ENCODE measurements at places on chromosomes 5 and 9.
A peak's percentile ranks its signal among the peaks of the same experiment; 100 is the strongest.

GRCh38 chr9:80177949-80178480 is 606.2 kb downstream of the TLE4 start:
- no peak for DNase-seq

DNA sequence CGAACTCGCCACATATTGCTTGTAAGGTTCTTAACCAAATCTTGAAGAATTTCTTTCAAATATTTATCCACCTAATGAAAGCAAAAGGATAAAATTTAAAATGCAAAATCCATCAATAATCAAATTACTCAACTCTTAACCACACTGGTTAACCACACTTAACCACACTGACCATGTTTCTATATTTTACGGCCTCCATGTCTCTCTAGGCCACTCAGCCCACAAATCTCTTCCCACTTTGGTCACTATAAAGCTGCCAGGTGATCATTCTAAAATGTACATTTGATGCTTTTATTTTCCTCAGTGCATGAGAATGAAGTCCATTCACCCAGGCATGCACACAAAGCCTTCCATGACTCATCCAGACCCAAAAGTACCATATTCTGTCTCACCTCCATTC is 56.4 kb upstream of the OR2K2 start:
- DNase-seq, result no peak

GRCh38 chr5:16538006-16538405 is 72.4 kb upstream of the ZNF622 start:
- DNase-seq, result no peak

DNA sequence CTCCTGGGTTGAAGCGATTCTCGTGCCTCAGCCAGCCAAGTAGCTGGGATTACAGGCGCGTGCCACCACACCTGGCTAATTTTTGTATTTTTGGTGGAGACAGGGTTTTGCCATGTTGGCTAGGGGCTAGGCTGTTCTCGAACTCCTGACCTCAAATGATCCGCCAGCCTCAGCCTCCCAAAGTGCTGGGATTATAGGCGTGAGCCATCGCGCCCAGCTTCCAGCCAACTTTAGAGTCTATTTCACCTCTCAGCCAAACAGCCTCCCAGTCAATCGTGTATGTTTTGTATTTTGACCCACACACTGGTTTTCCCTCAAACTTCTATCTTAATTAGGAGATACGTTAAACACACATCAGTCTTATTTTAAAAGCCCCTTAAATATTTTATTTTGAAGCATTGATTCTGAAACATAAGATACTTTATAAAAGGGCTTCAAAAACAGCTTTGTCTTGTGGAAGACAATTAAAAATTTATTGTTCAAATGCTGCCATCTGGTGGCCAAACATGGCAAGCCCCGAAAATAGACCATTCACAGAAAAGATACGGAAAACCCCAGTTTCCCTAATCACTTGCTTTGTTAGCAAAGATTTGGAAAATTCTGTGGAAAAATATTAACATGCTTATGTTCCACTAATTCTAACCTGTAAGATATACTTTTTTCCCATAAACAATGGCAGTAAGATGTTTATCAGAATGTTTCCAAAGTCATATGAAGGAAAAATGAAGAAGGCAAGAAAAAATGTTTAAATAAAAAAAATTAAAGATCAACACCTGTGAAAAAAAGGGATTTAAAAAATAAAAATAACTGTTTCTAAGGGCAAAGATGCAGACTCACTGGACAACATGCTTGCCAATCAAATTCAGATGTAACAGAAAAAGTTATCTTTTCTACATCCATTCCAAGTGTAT is 33.1 kb downstream of the APTX start:
- peak; percentile 57 for DNase-seq

GRCh38 chr5:152264645-152265254 is 140.3 kb downstream of the NMUR2 start:
- DNase-seq, result no peak

GRCh38 chr5:93583768-93584595 is 960 bp downstream of the NR2F1 start:
- no peak for DNase-seq

- no peak for DNase-seq
Measured at GRCh38 chr5:80346055-80346454, 26.3 kb downstream of the SPZ1 start.

GRCh38 chr5:124755565-124755964 is 9.1 kb upstream of the ZNF608 start:
- DNase-seq, result no peak

DNA sequence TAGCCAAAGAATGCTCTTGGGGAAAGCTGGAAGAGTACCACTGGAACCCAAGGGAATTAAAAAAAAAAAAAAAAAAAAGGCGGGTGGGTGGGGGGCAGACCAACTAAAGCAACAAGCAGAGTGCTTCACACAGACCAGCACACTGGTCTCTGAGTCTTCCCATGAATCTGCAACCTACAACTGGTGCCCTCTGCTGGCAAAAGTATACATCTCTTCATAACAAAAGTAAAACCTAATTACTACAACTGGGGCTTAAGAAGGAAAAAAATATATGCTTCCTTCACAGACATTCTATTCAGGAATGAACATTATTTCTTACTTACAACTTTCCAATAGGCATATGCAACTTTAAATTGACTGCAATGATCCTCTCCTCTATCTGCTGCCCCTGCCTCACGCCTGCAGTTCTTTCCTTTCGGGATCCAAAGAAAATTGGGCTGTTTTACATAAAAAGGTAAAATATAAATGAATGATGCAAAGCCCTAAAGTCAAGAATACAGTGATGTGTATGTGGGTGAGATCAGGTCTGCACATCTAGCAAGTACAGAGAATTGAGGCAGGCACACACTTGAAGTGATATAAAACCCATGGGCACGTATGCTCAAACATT is 7.2 kb upstream of the KLHL3 start:
- peak; percentile 40 for DNase-seq

DNA sequence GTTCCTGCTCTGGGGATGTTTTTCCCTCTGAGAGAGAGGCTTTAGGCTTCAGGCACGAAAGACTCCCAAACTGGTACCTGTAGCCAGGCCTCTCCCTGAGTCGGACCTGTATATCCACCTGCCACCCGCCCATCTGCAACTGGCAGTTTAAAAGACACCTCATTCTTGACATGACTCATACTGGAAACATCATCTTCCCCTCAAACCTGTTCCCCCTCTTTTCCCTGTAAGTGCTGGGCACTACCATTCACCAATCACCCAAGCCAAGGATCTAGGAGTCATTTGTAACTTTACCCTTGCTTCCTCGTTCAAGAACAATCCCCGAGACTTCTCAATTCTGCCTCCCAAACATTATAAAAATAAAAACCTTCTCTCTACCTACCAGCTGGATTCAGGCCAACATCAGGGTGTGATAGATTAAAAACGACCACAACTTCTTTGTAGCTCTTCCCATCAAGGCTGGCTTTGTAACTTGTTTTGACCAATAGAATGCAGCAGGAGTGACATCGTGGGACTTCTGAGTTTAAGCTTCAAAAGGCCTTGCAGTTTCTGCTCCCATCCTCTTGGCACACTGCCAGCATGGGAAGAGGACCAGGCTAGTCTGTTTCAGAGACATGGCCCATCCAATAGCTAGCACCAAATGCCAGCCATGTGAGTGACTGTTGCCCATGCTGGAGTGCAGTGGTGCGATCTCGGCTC is 1.8 kb upstream of the WDR31 start:
- DNase-seq, result no peak

DNA sequence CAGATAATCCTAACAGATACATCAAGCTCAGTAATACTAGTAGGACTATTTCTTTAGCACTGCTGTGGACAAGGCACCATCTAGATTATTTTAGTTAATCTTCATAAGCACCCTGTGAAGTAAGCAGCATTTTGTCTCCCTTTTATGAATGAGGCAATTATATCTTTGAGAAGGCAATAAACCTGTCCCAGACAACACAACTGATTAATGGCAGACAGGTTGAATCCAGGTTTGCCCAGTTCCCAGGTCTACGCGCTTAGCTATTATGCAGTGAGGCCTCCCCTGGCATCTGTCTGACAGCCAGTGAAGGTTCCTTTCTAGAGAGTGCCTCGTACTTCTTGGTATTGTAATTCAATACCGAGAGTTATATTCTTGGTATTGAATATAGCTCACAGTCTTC is 9.7 kb upstream of the LVRN start:
- no peak for DNase-seq

GRCh38 chr5:168642019-168642418 is 62.9 kb upstream of the PANK3 start:
- no peak for DNase-seq

GRCh38 chr9:98998441-98999151 is 54.9 kb downstream of the COL15A1 start:
- DNase-seq, result peak; percentile 50

- no peak for DNase-seq
Measured at GRCh38 chr5:69335341-69335935, 2.8 kb upstream of the CCDC125 start.

Measured in T-helper 9 cell (primary cell).